ENCODE measurements at places on chromosomes 2 and 18. TPM values are rescaled to one million over a fixed set of nuclear protein-coding genes. Genes with fewer than 3 reads are reported as not detected.

DNA sequence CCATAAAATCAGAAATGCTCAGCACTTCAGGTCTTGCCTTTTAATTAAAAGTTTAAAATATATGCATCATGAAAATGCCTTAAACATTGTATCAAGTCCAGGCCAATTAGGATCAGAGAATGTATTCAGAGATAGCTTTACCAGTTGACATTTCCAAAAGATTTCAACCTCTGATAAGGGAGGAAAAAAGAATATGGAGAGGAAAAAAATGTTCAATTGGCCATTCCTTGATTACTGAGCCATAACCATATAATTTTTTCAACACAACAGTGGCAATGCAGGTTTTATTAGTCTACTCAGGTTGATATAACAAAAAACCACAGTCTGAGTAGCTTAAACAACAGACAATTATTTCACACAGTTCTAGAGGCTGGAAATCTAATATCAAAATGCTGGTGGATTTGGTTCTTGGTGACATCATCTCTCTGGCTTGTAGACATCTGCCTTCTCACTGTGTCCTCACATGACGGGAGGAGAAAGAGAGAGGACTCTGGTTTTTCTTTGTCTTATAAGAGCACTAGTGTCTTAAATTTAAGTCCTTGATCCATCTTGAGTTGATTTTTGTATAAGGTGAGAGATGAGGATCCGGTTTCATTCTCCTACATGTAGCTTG is 111.9 kb downstream of the IRS1 start:
- DNase-seq = no peak

DNA sequence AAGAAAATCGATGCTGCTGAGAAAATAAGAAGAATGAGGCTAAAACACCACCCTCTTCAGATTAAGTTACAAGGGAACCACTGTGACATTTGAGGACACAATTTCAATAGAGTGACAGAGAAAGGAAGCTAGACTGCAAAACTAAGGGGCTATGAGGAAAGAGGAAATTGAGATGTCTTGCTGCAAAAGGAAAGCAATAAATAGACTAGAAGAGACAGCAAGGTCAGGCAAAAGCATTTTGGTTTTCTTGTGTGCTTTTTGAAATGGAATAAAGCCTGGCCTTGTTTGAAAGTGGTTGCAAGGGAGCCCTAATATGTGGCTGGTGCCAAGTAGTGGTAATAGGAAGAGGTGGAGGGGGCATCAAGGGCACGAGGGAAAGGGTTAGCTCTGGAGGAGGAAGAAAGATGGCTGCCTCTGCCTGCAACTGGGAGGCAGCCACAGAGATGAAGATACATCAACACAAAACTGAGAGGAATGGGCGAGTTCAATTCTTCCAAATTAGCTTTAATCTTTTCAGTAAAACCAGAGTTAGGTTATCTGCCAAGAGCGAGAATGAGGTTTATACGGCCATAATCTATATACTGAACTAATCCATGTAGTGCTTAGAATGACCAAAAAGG is 1.2 kb upstream of the MRO start:
- no peak for DNase-seq

- no peak for DNase-seq
Measured at GRCh38 chr2:20454036-20454981, 7.4 kb downstream of the RHOB start.

PPP1R1C gene
- 2.7 TPM for total RNA-seq

GRP gene
- not detected for total RNA-seq

NDC80 gene
- total RNA-seq = 32.3 TPM

- DNase-seq = no peak
Measured at GRCh38 chr2:68835621-68836020, 35.6 kb downstream of the BMP10 start.

DNA sequence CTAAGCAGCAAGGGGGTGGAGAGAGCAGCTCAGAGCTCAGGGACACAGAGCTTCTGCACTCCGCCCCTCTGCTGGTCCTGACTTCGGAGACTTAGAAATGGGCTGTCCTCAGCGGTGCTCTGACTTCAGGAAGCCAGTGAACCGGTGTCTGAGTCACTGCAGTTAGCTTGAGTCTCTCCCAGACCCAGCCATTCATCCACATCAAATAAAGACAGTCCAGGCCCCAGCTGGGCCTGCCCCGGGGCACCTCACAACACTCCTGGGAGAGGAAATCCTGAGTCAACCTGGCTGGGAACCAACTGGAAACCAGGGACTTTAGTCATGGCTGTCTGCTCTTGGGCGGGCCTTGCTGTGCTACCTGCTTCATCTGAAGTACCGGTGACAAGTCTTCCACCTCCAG is 5.4 kb upstream of the ITGB6 start:
- DNase-seq = peak; percentile 74

METAP1D gene
- total RNA-seq = 18.0 TPM

DUSP19 gene
- total RNA-seq = 3.5 TPM

- no peak for DNase-seq
Measured at GRCh38 chr18:64803471-64803870, 654.6 kb upstream of the LINC00305 start.

FOXD4L1 gene
- total RNA-seq = 0.25 TPM

GRCh38 chr2:201358684-201359083 is 1.5 kb upstream of the FLACC1 start:
- DNase-seq = peak; percentile 43

- DNase-seq = no peak
Measured at GRCh38 chr2:100235098-100235497, 87.2 kb downstream of the LONRF2 start.

SP140 gene
- total RNA-seq = 0.89 TPM

- no peak for DNase-seq
Measured at GRCh38 chr2:60515721-60516226, 37.7 kb downstream of the BCL11A start.

ALPG gene
- not detected for total RNA-seq

- no peak for DNase-seq
Measured at GRCh38 chr18:13565228-13565627, 161.1 kb downstream of the FAM210A start.

IGFBP5 gene
- total RNA-seq = 0.82 TPM

DNA sequence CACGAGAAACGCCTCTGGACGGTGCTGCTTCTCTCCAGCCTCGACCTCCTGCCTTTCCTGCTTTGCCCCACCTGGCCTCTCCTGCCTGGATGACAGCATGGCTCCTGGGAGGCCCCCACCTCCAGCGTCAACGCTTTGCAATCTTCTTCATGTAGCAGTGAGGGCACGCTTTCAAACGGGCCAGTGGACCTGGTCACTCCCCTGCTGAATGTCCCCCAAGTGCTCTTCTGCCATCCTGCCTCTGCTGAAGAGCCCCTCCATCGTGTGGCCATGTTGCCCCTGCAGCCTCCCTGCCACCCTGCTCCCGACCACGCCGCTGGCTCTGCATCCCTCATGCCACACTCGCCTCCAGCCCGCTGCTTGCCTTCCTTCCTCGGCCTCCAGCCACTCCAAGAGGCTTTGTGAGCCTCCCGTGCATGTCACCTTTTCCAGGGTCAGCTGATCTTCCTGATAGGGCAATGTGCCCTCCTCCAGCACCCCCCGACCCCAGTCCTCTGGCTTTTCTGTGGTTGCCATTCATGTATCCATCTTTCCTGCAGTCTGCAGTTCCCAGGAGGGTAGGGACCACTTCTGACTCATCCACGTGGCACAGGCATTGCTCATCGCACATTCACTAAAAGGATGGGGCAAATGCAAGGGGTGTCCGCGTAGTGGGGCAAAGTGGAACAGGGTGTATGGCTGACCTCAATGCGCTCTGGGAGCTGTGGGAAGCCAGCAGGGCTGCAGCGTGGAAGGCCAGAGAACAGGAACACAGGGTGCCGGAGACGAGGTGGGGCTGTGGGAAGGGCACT is 268.8 kb downstream of the TWIST2 start:
- DNase-seq = no peak

PID1 gene
- total RNA-seq = 24.8 TPM

- peak; percentile 73 for DNase-seq
Measured at GRCh38 chr2:219987830-219988229, 360.4 kb downstream of the SLC4A3 start.
